Fibroblast of skin of back (primary cell): ENCODE measurements at places on chromosomes 1 and 21.

- no peak for DNase-seq
These were observed 36.7 kb downstream of the ATP1A1 start for GRCh38 chr1:116409751-116410191.

DNA sequence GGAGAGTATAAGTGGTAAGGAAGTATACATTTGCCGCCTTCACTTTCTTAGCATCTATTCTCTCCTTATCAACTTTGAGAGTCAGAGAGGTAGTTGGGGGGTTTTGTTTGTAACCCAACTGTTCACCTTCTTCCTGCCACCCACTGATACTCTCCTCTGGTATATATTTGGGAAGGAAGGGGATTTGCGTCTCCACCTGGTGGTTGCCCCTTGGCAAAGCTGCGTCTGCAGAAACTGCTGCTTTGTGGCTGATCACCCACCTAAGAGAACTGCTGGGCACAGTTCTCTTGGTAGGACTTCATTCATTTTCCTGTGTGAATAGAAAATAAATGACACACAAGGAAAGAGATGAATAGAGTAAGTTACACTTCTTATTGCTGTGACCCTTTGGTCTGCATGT lies 87.0 kb downstream of the SYT14 start:
- no peak for DNase-seq

DNA sequence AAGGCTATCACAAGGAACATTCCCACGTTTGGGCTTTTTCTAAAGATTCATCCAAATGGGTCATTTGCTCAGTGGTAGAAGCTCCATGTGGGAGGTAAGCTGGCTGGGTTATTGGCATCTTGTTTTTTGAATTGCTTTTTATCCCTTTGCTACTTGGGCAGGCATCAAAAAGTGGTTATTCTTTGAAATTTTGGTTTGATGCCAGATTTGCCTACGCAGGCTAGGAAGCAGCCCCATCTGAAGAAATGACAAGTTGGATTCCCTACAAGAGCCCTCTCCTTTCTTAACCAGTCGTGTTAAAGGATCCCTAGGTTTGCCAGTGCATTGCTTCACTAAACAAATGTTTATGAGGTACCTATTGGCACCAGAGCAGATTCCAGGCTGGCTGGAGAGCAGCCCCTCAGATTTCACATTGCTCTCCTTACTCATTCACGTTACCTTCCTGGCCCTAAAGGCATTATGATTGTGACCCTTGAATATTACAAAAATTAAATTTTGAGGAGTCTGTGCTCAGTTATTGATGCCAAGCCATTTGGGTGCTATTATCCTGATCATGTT lies 38.8 kb downstream of the ARID1A start:
- no peak for DNase-seq

- no peak for DNase-seq
These were observed 401.5 kb downstream of the PTPRC start for GRCh38 chr1:199040076-199040905.

GRCh38 chr1:207124389-207124788 lies 20.4 kb downstream of the C4BPA start:
- no peak for DNase-seq

GRCh38 chr1:109229531-109230127 lies 15.9 kb downstream of the SARS1 start:
- no peak for DNase-seq

DNA sequence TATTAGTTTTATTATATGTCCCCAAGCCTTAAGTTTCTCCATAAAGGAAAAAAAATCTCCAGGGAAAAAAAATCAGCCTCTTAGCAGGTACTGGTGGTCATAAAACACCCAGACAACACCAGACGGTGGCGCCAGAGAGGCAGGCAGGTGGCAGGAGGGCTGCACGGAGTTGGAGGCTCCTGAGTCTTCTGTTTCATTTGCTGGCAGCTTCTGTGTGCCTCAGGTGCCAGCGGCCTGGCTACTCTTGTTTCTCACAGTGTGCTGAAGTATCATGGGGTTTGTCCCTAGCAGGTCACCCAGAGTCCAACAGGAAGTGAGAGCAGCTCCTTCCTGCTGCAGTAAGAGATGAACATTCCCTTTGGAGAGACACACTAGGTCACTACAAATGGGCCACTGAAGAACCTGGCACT lies 123.3 kb upstream of the GADD45A start:
- peak; percentile 77 for DNase-seq

- DNase-seq, result peak; percentile 88
These were observed at the start of gene BRWD1 for GRCh38 chr21:39313571-39314142. TSS of gene BRWD1 (minus strand) at chr21:39313632. CDS start at chr21:39313491, 141 bp downstream.

GRCh38 chr1:24202987-24203386 lies 15.9 kb upstream of the IFNLR1 start:
- no peak for DNase-seq

GRCh38 chr21:34618941-34619340 lies 4.0 kb upstream of the RCAN1 start:
- no peak for DNase-seq

DNA sequence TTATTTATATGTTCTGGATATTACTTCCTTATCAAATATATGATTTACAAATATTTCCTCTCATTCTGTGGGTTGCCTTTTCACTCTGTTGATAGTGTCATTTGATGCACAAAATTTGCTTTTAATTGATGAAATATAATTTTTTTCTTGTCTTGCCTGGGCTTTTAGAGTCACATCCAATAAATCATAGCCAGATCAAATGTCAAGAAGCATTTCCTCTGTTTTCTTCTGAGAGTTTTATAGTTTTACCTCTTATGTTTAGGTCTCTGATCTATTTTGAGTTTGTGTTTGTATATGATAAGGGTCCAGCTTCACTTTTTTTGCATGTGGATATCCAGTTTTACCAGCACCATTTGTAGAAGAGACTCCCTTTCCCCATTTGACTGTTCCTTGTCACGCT lies 29.5 kb downstream of the CD46 start:
- no peak for DNase-seq

- DNase-seq, result no peak
These were observed 37.3 kb downstream of the ATF3 start for GRCh38 chr1:212645546-212646543.

DNA sequence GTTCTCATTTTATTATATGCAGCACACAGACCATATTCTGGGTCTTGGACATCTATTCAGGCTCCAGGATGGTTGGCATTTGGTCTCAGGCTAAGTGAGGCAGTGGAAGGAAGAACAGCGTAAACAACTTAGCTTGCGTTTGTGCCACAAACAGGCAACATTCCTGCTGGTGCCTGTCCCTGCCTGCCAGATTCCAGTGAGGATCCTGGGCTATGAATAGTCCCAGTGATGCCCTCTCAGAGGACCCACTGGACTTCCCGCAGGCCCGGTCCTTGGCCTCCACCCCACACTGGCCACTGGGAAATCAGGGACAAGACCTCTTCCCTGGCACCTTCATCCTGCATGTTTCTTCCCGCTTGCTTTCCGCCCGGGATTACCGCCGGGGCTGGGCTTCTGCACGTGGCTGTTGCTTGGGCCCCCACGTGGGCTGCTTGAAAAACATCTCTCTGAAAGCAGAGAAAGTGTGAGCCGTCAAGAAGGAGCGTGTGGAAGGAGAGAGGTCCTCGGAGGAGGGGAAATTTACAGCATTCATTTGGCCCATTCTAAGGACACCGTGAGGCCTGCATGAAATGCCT lies 145.1 kb upstream of the WNT4 start:
- no peak for DNase-seq

DNA sequence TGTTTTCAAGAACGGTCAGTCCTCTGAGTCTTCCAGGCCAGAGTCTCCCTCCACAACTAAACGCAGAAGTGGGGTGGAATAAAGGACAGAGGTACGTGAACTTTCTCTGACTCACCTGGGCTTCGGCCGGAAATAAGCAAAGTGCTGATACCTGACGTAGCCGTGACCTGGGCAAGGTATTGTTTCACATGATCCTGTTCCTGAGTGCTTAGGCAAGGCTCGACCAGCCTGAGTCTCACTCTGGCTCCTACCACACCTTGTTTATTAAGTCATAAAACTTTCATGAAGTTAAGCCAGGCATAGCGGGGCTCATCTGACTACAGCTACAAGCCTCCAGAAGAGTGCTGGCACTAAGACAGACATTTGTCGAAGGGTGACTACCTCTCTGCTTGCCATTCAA lies 327.5 kb downstream of the SETD4 start:
- no peak for DNase-seq

DNA sequence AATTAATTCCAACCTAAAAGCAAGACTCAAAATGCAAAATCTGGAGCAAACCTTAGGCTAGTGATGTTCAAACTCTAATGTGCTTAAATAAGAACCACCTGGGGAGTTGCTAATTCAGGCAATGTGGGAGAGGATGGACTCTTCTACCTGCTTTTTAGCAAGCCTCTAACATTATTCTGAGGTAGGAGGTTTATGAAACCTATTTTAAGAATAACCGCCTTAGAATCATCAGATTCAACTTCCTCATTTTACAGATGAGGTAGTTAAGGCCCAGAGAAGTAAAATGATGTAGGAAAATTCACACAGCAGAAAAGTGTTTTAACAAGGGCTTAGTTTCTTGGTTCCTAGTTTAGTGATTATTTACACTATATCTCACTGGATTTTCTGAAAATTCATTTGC lies 8.6 kb upstream of the NTNG1 start:
- no peak for DNase-seq

- peak; percentile 68 for DNase-seq
These were observed 19.5 kb upstream of the SMYD2 start for GRCh38 chr1:214261206-214262123.

DNA sequence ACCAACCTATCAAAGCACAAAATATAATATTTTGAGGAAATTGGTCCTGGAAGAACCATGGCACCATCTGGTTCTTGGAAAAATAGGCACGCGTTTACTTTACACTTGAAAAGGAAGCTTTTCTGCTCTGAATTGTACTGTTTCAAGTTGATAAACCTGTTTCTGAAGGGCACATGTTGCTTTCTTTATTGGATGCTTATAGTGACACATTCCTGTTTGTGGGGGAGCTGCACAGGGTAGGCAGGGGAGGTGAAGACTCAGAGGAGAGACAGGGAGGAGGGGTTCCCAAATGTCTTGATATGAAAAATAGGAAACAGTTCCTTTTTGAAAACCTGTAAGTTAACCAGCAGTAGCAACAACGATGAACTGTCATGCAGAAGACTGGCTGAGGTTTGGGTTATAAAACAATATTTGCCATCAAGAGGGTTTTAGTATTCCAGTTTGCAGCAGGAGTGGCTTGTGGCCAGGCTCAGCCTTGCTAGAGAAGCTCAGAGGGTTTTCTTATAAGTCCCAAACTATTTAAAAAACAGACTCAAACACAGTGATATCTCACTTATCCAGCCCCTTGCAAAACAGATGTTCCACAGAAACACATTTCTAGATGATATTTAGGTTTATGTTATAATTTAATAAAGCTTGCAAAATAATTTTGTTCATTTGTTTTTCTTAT lies 127.0 kb upstream of the MROH9 start:
- no peak for DNase-seq

DNA sequence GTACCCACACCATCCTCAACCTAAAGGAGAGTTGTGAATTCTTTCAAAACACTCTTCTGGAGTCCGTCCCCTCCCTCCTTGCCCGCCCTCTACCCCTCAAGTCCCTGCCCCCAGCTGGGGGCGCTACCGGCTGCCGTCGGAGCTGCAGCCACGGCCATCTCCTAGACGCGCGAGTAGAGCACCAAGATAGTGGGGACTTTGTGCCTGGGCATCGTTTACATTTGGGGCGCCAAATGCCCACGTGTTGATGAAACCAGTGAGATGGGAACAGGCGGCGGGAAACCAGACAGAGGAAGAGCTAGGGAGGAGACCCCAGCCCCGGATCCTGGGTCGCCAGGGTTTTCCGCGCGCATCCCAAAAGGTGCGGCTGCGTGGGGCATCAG lies 638 bp upstream of the OLIG2 start:
- DNase-seq, result no peak

- no peak for DNase-seq
These were observed 43.2 kb upstream of the ZNF281 start for GRCh38 chr1:200452850-200453552.

GRCh38 chr1:19477284-19478249 lies 7.8 kb downstream of the CAPZB start:
- DNase-seq, result no peak

GRCh38 chr1:107138767-107139445 lies 1.9 kb upstream of the NTNG1 start:
- DNase-seq, result peak; percentile 78

DNA sequence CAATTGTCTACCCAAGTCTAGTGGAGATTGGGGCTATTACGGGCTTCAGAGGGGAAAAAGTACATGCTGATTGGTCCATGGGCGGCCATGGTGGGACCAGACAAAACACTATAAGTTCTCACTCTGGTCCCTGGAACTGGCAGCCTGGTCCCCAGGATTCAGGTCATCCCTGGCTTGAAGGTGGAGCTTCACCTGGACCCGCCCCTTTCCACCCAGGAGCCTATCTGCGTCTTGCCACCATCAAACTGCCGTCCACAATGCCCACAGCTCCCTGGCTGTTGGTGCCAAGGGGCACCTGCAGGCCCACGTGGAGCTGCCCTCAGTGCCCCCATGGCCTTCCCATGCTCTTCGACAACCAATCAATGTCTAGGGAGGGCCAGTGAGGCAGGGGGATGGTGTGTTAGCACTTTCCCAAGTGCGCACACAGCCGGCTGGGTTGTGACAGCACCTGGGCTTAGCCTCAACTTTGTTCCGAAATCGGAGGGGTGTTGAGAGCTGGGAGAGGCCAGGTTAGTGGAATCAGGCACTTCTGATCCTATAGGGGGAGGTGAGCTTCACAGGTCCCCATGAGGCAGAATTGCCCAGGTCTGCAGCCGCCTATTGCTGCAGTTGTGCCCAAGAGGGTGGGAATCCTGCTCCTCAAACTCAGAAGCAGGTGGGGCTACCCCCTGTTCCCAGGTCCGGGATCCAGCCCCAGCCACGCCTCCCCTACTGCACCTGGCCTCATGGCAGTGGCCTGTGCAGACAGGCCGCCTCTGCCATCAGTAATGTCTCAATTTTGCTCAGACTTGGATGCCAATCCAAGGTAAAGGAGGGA lies 1369.4 kb upstream of the PRMT6 start:
- DNase-seq, result no peak

- DNase-seq, result no peak
These were observed 6.1 kb downstream of the TTC4 start for GRCh38 chr1:54721719-54722118.

DNA sequence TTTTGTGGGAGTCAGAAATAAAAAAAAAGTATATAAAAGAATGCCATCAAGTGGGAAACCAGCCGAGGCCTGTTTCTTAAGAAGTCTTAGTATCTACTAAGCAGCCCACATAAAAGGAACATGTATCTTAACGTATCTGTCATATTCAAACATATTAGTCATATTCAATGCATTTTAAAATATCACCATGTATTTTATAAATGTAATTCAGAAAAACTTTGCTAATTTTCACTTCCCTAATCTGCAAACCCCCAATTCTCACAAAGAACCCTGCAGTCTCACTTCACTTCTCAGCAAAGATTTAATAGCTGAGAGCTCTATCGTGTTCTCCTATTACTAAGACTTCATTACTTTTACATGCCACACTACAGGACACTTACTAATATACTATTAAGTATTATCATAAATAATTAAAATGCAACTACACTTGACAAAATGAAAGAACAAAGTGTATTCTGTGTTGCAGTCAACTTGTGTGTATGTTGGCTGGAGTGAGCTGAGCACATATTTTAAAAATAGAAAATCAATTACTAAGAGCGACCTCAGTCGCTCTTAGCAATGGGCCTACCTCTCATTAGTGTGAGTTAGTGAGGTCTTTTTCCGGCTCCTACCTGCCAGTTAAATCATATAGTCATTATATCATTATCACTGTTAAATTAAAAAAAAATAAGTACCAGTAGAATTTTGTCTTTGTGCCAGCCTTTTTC lies 484.3 kb downstream of the LMO4 start:
- DNase-seq, result no peak
